ENCODE measurements at places on chromosomes 6 and 20. TPM values are rescaled to one million over a fixed set of nuclear protein-coding genes. Genes with fewer than 3 reads are reported as not detected.

DNA sequence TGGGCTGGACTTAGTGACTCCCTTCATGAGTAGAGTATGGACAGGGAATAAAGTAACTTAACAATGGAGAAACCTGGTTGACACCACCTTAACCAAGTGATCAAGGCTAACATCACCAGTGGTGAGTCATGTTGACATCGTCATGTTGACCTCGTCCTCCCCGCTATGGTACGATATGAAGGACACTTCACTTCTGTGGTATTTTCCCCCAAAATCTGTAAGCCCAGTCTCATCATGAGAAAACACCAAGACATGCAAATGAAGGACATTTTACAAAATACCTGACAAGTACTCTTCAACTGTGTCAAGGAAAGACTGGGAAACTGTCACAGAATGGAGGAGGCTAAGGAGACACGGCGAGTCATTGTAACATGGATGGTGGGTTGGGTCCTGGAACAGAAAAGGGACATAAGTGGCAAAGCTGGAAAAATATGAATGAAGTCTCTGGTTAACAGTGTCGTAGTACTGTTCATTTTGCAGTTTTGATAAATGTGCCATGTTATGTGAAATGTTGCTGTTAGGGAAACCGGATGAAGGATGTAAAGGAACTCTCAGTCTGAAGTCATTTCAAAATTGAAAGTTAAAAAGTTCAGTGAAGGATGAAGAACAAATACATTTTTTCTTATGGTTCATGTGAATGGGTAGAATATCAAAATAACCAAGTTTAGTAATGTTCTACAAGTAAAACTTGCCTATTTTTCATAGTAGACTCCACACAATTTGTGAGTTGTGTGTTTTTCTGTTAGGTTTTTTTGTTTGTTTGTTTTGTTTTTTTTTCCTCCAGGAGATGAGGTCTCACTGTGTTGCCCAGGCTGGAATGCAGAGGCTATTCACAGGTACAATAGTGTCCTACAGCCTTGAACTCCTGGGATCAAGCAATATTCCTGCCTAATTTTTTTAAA lies 247.5 kb downstream of the TMEM242 start:
- DNase-seq = no peak

DNA sequence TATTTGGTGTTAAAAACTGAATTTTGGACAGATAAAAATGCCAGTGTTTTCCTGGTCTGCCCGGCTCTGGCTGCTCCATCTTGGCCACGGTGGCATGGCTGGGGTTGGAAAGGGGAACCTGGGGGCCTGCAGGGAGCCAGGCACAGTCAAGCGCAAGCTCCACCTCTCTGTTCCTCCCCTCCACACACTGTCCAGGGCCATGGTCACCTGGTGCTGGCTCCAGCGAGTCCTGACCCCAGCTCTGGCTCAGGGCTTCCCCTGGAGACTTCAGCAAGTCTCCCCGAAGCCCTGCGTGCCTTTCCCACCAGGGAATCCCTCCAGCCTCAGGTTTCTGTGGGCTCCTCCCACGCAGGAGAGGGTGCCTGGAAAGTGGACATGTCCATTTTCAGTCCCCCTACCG lies 298.5 kb downstream of the QKI start:
- no peak for DNase-seq

The GPR6 gene
- not detected for total RNA-seq

The SLC22A1 gene
- 1.2 TPM for total RNA-seq

The FAM162B gene
- not detected for total RNA-seq

The DNMT3B gene
- 3.4 TPM for total RNA-seq

DNA sequence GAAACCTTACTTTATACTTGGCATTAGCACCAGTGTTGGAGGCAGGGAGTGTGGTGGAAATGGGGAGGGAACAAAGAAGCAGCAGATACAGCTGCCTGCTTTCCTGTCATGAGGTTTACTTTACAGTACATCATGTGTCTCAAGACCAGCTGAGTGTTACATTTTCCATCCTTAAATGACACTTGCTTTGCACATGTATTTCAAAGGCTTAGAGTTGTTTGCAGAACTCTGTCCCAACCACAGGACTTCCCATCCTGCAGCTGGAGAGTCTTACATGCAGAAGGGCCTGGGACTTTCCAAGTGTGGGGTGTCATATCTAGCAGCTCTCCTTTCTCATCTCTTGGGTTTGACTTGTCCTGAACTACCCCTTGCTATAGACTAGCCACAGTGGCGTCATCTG lies 395.9 kb downstream of the DHX35 start:
- DNase-seq = no peak

The PRKN gene
- total RNA-seq = 0.51 TPM

DNA sequence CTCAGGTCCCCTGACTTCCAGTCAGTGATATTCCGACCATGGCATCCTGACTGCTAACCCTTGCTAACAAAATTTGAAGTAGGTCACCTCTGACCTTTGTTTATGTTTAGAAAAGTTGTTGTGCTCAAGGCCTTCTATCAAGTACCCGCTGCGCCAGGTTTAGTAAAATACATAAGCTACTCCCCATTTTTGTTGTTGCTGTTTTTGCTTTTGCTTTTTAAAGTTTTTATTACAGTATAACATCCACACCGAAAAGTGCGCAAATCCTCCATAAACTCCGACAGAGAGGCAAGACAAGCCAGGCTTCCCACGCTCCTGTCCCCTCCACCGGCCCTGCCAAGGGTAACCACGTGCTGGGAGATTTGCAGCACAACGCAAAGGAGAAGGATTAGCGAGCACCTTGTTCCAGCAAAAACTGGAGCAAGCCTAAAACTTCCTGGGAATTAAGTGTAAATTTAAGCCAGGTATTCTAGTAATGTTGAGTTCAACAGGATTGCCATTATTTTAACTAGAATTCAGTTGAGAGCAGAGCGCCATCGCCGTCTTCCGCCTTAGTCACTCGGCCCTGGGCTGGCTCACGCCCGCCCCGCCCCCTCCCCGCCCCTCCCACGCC lies 17.8 kb upstream of the HMGN4 start:
- no peak for DNase-seq

The LIN28B gene
- total RNA-seq = 0.05 TPM

DNA sequence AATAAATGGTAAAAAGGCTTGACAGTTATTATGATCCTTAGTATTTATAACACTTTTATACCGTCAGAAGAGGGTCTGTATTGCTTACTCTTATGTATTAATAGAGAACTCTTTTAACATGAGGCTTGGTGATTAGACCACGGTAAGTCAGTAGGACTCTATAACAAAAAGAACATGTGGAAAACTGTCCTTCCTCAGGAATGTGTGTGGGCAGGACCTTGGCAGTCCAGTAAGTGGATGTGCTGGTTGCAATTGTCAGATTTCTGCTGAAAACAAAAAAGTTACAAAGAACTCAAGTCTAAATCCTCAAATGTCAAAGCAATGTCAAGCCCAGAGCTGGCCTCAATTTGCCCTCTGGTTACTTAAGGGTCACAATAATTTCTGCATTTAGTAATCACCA lies 81.1 kb downstream of the PLCG1 start:
- no peak for DNase-seq

DNA sequence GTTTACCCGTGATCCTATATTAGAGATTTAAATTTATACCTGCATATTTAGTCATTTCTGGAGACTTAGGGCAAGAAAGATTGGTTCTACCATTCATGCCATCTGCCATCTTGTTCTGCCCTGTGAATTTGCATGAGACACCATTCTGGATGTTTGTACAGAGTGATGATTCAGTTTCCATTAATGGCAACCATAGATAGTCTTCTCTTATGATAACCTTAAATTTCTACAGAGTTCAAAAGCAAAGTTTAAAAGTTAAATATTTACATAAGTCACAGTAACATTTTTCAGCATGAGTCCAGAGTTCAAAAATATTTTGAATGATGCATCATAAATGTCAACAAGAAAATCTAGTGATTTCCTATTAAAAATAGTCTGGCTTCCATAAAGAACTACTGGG lies 23.2 kb downstream of the PLCB1 start:
- no peak for DNase-seq

DNA sequence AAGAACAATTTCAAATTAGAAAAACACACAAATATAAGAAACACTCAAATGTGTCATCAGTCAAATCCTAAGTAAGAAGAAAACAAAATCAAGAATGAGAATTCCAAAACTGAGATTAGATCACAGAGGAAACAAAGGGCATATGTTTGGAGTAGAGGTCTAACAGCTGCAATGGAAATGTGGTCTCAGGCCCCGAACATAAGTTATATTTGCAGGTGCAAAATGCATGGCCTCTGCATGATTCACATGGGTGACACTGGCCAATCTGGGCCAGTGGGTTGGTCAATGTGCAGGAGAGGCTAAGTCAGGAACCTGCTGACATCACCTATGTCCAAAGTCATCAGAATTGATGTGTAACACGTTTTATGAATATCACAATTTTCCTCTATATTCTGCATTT lies 108.5 kb upstream of the MAP7 start:
- no peak for DNase-seq

DNA sequence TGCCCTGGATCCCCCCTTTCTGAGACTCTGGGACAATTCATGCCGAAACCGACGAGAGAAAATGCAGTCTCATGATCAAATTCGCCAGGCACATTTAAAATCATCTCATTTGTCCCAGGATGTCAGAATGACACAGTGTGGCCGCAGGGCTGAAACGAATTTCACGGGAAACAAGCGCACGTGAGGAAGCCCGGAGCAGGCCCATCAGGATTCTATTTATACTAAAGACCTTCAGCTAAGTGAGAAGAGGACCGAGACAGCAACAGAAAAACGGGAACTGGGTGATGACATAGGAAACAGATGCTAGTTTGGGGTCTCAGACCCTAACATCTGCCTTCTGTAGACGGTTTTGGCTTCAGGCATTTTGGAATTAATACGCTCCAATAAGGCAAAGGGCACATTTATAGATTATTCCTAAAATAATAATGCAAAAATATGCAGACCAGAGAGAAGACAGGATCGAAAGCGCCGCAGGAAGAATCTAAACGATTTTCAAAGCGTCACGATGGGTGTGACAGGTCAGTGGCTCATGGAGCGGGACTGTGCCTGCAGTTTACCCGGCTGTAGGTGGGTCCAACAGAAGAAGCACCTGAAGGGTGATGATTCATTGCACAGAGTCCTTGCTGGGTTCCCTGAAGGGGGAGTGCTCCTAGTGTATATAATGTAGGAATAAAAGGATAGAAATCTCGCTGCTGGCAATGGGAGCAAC lies 80.8 kb upstream of the MPC1 start:
- no peak for DNase-seq

DNA sequence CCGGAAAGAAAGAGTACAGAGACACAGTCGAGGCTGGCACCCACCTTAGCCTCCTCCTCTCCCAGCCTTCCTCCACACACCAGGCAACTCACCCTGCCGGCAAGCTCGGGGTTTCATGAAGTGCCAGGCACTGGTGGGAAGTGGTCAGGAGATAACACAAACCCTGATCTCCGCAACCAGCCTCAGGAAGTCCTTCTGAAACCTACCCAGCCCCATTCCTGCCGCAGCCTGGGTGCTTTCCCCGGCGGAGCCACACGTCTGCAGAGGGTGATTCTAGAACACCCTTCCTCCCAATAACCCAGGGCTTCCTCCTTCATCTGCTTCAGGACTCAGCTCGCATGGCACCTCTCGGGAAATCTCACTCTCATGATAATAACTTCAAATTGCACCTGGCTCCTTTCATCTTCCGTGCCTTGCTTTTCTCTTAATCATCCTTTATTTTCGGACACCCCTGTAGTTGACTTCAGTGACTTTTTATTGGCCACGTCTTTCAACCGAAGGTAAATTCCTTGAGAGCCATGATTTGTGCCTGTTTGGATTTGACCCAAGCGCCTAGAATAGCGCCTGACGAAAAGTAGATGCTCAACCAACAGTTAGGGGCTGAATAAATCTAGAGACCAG lies 8.7 kb upstream of the HLA-E start:
- peak; percentile 64 for DNase-seq

- DNase-seq = no peak
Observed at GRCh38 chr6:16060039-16060438, 68.8 kb upstream of the MYLIP start.

The CST3 gene
- 0.82 TPM for total RNA-seq

GRCh38 chr6:25041485-25042035 lies 105.8 kb upstream of the RIPOR2 start:
- DNase-seq = no peak

Data from activated T-helper 2 cell treated with anti-CD3 and anti-CD28 coated beads, Interferon-gamma antibody, Interleukin-2, Interleukin-4, amounts not matched to agents 10 μg/mL and 5 μg/mL and 100 μg/mL, durations not matched to agents 14 hours and 24 hours and 36 hours (primary cell).